ENCODE measurements at places on chromosomes 13 and 19.

- DNase-seq = no peak
These were observed 322.9 kb downstream of the GPC6 start for GRCh38 chr13:93549326-93550005.

GRCh38 chr13:85538957-85539356 is 260.3 kb downstream of the SLITRK6 start:
- no peak for DNase-seq

- DNase-seq = no peak
These were observed 18.3 kb downstream of the ZNF536 start for GRCh38 chr19:30390356-30390988.

GRCh38 chr13:39485314-39485700 is 117.7 kb downstream of the LHFPL6 start:
- no peak for DNase-seq

DNA sequence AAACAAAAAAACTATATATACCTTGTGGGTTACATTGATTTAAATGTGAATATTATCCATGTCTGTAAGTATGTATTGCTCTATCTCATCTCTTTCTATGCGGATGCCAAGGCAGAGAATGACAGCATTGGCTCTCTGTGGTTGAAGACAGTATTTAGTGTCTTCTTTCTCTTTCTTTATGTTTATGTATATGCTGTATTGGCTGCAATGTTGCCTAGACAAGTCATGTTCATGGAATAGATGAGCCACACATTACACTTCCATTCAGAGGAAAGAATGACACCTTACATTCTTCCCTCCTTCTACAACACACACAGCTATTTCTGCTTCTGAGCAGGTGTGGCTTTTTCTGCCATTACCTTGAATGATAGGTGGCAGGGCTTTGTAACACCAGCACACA is 639.4 kb upstream of the MIR17HG start:
- DNase-seq = no peak

DNA sequence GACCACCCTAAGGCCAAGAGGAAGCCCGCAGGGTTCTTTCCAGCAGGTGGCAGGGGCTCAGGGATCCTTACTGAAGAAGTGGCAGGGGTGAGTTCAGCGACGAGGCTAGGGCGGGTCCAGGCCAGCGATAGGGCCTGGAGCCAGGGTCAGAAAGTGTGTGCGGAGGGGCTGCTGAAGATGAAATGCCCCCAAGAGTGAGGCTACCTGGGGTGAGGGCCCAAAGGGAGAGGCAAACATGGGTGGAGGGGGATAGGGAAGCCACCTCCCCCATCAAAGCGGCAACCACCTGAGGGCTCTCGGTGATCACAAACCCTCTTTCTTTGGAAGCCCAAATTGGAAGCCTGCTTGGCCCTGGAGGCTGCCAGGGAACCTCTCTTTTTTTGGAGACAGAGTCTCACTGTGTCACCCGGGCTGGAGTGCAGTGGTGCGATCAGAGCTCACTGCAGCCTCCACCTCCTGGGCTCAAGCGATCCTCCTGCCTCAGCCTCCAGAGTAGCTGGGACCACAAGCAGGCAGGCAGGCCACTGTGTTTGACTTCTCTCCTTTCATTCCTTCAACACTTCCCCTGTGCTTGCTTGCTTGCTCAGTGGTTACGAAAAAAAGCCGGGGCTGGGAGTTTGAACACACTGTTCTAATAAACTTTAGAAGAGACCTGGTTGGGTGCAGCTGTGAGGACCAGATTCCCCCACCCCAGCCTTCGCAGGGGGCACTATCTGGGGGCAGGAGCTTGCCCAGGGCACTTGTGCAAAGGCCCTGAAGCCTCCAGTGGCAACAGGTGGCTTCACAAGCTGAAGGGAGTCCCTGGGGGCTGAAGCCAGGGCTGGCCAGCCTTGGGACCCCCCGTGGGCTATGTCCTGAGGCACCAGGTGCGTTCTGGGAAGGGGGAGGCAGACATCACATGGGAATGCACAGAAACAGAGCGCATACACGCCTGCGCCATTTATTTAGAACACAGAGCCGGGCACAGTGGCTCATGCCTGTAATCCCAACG is 1.4 kb upstream of the ATP8B3 start:
- no peak for DNase-seq

DNA sequence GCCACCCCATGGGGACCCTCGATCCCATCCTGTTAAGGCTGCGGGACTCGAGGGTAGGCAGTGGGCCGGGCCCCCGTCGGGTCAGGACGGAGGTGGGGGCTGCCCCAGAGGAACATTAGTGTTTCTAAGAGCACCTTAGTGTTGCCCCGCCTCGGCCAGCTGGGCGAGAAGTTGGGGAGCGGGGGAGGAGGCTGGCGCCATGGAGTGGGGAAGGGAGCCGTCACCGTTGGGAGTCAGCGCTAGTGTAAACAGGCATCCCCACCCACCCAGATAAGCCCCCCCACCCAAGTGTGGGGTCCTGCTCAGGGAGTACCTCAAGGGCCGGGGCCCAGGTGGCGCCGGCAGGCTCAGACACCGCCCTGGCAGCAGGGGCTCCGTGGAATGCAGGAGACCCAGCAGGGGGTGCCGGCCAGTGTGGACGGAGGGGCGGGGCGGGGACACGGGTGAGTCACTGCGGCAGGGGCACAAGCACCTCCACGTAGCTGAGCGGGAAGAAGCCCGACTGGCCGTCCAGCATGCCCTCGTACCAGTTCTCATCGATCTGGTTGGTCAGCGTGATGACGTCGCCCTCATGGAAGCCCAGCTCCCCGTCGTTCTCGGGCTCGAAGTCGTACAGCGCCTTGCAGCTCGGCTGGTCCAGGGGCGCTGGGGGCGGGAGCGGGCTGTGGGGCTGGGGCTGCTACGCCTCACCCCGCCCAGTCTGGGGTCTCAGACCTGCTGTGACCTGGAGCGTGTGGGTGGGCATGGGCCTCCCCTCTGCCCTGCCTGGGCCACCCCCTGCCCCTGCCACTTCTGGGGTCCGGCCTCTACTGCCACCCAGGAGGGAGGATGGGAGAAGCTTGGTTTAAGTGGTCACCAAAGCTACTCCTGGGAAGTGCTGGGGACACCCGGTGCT is 18.0 kb downstream of the MPND start:
- DNase-seq = no peak

DNA sequence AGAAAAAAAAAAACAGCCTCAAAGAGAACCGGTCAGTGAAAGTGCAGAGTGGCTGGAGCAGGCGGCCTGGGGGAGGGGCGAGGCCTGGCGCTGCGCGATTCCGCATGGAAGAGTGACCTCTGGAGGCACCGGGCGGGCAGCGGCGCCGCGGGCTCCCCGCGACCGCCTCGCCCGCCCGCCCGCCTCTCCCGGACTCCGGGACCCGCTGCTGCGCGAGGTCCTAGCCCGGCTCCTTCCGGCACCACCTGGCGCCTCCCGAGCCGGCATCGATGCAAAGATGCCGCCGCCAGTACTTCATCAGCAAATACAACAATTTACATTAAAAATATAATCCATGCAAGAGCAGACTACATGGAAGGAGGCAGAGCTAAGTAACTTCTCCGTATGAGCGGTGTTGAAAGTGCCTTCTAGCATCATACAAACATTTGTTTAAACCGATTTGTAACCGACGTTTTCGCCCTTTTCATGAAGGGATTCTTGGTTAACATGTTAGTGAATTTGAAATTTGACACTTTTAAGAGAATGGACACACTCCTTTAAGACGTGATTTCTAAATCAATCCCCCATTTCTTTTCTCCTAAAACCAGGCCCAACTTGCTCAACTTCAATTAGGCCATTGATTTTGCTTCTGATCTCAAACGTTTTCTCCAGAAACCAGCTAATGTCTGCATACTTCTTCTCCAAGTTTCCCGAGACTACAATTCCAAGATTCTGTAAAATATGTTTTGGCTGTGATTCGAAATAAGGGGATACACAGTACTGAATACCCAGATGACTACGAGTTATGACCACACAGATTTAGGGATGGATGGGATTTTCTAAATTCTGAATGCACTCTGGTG is 2.1 kb downstream of the EFNB2 start:
- no peak for DNase-seq
